Activated T-helper 1 cell treated with anti-CD3 and anti-CD28 coated beads, Interleukin-12 subunit alpha, Interleukin-12 subunit beta, Interleukin-2, Interleukin-4 antibody, amounts not matched to agents 30 ng/mL and 10 ng/mL and 1 ng/mL, durations not matched to agents 14 hours and 24 hours and 36 hours (primary cell): ENCODE measurements at places on chromosomes 1 and 21. TPM values are rescaled to one million over a fixed set of nuclear protein-coding genes. Genes with fewer than 3 reads are reported as not detected.

Gene MROH9
- total RNA-seq: not detected in 2 replicates

Gene DIO1
- total RNA-seq: not detected in 2 replicates

Gene LSM10
- 57.5 and 63.8 TPM in 2 replicates for total RNA-seq

Gene UTP11
- total RNA-seq: 106 and 108 TPM in 2 replicates

Gene NEXN
- total RNA-seq: 0.24 and 0.31 TPM in 2 replicates

Gene NPL
- total RNA-seq: 6.4 and 6.9 TPM in 2 replicates

Gene PUSL1
- total RNA-seq: 34.6 and 36.8 TPM in 2 replicates

Gene IFI44
- 26.9 and 28.1 TPM in 2 replicates for total RNA-seq

Gene ATP1A2
- not detected in 2 replicates for total RNA-seq

Gene POGZ
- total RNA-seq: 89.1 and 91.1 TPM in 2 replicates

Gene XCL1
- 16.4 and 16.9 TPM in 2 replicates for total RNA-seq
